ENCODE measurements at places on chromosomes 3 and 15.

DNA sequence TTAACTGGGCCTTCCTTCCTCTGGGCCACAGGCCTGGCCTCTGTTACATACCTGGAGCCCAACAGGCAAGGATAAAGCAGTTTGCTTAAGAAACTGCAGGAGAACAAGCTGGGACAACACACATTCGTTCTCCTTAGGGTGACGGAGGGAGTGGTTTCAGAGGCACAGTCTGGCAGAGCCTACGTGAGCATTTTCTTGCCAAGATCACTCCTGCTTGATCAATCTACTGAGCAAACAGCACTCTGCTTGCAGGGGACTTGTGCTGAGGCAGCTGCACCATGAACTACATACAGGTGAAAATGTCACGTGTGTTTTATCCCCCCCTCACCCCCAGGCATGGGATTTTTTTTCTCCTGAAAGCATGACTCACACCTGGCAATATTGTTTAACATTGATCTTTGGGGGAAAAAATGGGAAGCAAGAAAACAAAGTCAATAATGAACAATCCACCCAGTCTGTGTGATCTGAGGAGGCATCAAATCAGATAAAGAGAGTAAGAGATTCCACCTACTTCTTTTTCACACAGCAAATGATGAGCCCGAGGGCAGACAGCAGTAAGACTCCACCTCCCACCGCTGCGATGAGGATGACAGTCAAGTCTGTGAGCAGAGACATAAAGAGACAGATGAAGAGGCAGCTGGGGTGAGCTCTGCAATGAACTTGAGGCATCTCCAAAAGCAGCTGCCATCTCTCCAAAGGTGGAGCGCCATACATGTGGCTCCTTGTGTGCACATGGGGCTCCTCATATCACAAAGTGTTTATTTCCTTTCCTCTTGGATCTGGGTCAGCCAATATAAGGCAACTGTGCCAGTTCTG is 57.4 kb downstream of the CDCP1 start:
- no peak for DNase-seq

DNA sequence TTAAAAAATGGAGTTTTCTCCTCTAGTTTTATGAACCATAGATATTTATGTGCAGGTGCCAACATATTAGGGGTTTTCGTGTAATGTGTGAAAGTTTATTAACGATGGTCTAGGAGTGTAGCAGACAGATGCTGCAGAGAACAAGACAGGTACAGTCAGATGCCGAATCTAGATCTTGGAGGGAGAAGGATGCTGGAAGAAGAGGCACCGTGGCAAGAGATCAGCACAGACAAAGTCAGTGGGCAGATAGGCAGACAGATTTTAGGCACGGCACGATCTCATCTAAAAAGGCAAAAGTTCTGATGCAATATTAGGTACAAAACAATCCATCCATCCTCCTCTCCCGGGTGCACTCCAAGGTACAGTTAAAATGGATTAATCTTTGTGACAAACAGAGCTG is 161.6 kb downstream of the TIGIT start:
- no peak for DNase-seq

GRCh38 chr15:39403640-39404117 is 177.2 kb upstream of the THBS1 start:
- no peak for DNase-seq

DNA sequence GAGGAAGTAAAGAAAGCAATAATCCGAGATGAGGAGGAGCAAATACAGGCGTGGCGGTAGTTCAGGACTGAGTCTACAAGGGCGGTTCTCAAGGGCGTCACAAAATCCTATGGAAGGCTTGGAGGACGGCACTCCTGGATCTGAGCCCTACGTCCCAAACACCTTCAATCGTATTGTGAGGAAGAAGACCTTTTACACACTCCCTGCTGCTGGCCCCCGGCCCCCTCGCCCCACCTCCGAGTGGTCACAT is 747 bp downstream of the PLD1 start:
- DNase-seq: no peak

DNA sequence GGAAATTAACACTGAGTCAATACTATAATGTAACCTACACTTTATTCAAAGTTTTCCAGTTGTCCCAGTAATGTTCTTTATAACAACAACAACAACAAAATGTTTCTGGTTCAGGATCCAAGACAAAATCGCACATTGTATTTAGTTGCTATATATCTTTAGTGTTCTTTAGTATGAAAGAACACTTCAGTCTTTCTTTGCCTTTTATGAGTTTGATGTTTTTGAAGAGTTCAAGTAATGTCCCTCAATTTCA is 7.6 kb upstream of the GRAMD1C start:
- no peak for DNase-seq

DNA sequence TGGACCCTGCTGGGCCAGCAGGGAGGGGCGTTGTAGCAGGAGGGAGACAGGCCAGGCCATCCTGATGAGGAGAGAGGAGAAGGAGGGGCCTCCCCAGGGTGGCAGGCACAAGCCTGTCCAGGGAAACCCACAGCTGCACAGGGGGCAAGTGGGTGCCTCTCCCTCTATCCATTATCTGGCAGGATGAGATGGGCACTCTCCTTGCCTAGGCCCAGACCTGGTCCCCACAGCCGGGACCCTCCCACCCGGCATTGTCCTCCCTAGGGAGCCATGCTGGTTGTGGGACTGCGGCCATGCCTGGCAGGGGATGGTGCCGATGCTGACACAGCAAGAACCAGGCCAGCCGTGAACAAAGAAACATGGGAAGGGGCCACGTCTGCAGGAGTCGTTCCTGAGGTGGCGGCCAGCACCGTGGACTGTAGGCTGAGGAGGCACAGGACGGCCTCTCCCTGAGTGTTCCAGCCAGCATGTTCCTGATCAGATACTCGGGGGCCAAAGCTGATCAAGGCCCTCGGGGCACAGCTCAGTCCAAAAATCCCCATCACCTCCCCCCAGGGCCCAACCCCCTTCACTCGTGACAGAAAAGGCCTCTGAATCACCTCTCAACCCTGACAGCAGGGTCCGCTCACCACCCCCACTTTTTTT is 19.2 kb upstream of the CYP11A1 start:
- DNase-seq: no peak

- DNase-seq: no peak
These were observed 37.6 kb upstream of the LRIG1 start for GRCh38 chr3:66538390-66538789.

DNA sequence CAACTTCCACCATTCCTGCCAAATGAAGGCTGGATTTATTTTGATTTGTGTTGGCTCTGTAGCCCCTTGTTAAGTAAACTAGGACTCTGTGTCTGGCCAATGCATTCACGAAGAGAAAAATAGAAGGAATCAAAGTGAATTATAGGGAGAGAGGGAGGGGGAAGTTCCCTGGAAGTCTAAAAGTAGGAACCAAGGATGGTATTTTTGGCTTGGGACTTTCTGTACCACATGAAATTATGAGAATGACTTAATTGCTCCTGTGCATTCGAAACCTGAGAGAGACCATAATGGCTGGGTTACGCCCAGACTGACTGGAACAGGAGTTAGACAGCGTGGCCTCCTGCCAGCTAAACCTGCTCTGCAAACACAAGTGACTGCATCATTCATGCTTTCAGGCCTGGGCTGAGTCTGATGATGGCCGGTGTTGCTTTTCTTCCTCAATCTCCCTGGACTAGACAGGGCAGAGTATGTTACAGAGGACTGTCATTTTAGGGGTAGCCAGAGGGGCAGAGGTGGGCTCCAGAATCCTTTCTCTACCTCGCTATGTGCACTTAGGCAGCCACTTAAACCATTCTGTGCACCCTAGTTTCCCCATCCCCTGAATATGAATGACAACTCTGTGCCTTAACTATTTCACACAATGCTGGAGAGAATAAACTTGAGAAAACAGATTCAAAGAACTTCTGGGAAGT is 58.9 kb downstream of the MYO1E start:
- DNase-seq: no peak

DNA sequence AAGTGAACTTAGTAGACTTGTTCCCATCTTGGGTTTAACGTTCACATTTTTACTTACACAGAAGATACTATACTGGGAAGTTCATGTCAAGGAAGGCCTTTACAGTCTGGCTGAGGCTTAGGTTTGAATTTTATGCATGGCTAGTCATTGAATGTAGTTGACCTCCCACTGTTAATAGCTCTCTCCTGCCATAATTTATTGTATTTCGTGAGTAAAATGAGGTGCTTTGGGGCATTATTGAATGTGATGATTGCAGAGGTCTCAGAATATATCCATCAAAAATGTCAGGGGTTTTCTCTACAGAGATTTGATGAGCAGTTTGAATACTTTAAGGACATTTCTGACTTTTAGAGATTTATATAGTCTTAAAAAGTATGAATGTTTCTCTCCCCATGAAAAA is 356.6 kb upstream of the GRM7 start:
- DNase-seq: no peak
